ENCODE measurements at places on chromosomes 4 and X.

- no peak overlapping the region for H3K4me3 ChIP-seq
- H3K27ac ChIP-seq: no peak overlapping the region
- H3K36me3 ChIP-seq: no peaks in the 10 kb centered on the region
- H3K27me3 ChIP-seq: no peaks in the 10 kb centered on the region
Measured at GRCh38 chrX:80816051-80816450, 6.4 kb upstream of the BRWD3 start.

DNA sequence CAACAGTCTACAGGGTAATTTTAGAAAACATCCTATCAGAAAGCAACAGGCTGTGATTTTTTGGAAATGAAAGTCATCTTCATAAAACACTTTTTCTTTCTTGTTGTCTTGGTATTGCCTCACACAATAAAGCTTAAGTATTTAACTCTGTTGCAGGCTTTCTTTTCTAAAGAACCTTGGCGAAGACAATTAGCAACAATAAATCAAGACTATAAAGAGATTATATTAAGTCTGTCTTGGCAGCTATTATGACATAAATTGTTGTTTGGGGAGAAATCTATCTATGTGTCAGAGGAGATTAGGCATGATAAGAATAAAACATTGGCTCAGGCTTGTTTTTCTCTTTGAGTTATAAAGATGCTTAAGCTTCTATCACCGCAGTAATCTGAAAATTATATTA lies 1774.8 kb downstream of the ARAP2 start:
- H3K4me3 ChIP-seq: no peak overlapping the region
- no peaks in the 10 kb centered on the region for H3K36me3 ChIP-seq
- no peaks in the 10 kb centered on the region for H3K4me1 ChIP-seq
- H3K27me3 ChIP-seq: no peaks in the 10 kb centered on the region
- H3K27ac ChIP-seq: no peak overlapping the region

DNA sequence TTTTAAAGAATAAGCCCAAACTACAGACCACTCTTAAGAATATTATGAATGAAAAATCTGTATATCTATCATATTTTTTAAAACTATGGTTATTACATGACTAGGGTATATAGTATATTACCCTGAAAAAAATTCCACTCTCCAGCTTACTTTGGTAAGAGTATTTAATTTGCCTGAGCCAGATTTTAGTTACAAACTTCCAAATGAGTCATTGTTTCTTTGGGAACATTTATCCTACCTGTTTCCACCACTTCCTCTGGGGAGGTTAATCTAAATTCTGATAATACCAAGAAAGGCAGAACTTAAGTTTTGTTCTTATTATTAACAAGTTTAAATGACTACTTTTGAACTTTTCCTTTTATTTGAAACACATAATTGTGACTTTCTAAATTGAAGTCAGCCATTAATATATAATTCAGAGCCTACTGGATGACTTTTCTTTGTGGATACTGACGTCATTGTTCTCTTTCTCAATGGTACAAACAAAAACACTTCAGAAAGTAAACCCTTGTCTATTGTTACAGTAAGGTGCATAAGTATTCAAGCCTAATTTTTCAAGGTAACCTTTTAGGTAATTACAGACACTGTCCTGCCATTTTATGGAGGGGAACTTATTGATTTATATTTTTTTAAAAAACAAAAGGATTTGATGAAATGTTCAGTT lies 135.6 kb upstream of the TLL1 start:
- H3K4me3 ChIP-seq: no peak overlapping the region
- no peak overlapping the region for H3K27ac ChIP-seq
- no peaks in the 10 kb centered on the region for H3K36me3 ChIP-seq
- no peaks in the 10 kb centered on the region for H3K27me3 ChIP-seq
- DNase-seq: no peak

GRCh38 chr4:146842876-146843275 lies 102.8 kb downstream of the TTC29 start:
- H3K36me3 ChIP-seq: no peaks in the 10 kb centered on the region
- no peaks in the 10 kb centered on the region for H3K27me3 ChIP-seq
- no peak for DNase-seq
- H3K27ac ChIP-seq: no peak overlapping the region
- H3K4me3 ChIP-seq: no peak overlapping the region
- H3K4me1 ChIP-seq: no peaks in the 10 kb centered on the region

DNA sequence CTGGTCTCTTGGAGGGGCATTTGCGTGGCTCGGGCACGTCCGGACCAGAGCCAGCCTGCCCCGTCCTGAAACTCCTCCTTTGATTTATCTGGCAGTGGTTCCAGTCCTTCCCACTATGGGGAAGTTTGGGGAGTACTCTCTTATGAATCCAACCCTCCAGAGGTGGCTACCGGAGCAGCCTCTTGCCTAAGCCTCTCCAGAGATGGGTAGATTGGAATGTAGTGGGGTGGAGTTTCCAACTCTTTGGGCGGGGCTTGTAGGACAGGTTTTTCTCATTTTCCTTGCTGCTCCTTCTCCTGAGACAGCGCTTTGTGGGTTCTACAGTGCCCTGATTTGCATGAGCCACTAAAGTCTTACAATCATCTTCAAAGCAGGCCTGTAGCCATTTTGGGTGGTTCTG lies 60.1 kb upstream of the XAGE1B start:
- H3K4me1 ChIP-seq: no peaks in the 10 kb centered on the region
- H3K27ac ChIP-seq: no peak overlapping the region
- H3K27me3 ChIP-seq: peaks cover 70% of the 10 kb centered on the region
- DNase-seq: no peak
- H3K4me3 ChIP-seq: no peak overlapping the region

DNA sequence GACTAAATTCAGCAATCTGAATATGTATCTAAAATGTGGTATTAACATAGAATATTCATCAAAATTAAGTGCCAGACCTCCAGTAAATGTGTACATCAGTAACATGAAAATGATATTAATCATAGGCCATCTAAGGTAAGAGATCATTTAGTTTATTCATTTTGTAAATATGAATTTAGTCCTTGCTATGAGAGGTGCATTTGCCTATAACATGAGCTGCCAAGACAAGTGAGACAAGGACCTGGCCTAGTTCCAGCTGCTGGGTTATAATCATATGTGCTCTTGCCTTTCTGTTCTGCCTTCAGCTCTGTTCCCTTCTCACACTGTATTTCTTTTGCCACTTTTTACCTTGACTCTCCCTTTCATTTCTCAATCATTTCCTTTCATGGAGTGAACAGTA lies 160.0 kb downstream of the STIM2 start:
- H3K4me3 ChIP-seq: no peak overlapping the region
- peaks cover 49% of the 10 kb centered on the region for H3K36me3 ChIP-seq
- peaks cover 1% of the 10 kb centered on the region for H3K4me1 ChIP-seq
- no peak overlapping the region for H3K27ac ChIP-seq
- no peaks in the 10 kb centered on the region for H3K27me3 ChIP-seq
- no peak for DNase-seq

DNA sequence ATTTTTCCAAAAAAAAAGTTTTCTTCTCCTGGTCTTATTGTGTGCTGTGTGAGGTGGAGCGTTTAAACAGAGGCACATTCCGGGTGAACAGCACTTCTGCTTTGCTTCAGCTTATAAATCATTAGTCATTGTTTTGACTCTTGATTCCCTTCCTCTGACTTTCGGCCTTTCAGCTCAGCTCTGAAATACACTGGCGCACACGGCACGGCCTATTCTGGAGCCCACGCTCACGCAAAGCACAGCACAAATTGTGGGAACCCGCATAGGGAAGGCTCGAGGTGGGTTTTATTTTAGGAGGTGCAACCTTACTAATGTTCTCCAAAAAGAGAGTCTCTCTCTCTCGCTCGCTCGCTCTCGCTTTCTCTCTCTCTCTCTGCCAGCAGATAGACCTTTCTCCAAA lies 4.0 kb downstream of the POU3F4 start:
- no peaks in the 10 kb centered on the region for H3K36me3 ChIP-seq
- H3K4me3 ChIP-seq: no peak overlapping the region
- no peak for DNase-seq

- no peak overlapping the region for H3K4me3 ChIP-seq
- H3K4me1 ChIP-seq: peaks cover 15% of the 10 kb centered on the region
- no peak for DNase-seq
- no peaks in the 10 kb centered on the region for H3K27me3 ChIP-seq
Measured at GRCh38 chrX:107741404-107741790, 34.2 kb downstream of the TSC22D3 start.

DNA sequence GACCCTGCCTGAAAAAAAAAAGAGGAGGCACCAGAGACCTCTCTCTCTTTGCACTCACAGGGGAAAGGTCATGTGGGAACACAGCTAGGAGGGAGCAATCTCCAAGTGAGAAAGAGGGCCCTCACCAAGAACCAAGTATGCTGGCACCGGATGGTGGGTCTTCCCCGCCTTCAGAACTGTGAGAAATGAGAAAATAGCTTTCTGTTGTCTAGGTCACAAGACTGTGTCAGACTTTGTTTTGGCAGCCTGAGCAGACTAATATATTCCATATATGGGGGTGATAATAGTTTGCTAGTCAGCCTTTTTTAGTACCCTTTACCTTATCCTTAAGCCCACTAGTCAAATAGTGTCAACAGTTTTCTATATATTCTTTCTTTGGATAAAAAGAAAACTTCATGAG lies 193.0 kb downstream of the TRIML1 start:
- DNase-seq: no peak
- H3K36me3 ChIP-seq: no peaks in the 10 kb centered on the region

- no peaks in the 10 kb centered on the region for H3K4me1 ChIP-seq
- H3K4me3 ChIP-seq: no peak overlapping the region
- no peaks in the 10 kb centered on the region for H3K36me3 ChIP-seq
- H3K27me3 ChIP-seq: no peaks in the 10 kb centered on the region
- DNase-seq: no peak
Measured at GRCh38 chr4:56708146-56708545, 27.1 kb upstream of the HOPX start.

GRCh38 chr4:127782025-127782274 lies 172 bp upstream of the HSPA4L start:
- H3K36me3 ChIP-seq: no peaks in the 10 kb centered on the region
- H3K4me1 ChIP-seq: peaks cover 8% of the 10 kb centered on the region
- peak overlapping the region; percentile 60 for H3K4me3 ChIP-seq
- H3K27ac ChIP-seq: no peak overlapping the region
- no peak for DNase-seq

DNA sequence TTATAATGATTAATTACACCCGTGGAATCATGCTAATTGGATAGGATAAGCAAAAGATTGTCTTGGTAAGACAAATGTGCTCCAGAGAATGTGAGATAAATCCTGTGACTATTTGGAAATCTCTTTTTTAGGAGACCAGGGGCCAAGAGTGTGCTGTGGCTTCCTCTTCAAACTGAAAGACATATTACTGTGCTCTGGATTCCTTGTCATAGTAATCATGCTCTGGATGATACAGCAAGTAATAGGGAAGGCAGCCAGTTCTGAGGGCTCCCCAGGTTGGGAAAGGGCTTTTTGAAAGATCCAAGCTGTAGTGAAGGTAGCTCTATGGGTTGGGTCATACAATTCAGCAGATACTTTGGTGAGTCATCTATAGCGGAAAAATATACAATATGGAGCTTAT lies 600.5 kb downstream of the PCDH18 start:
- H3K36me3 ChIP-seq: peaks cover 6% of the 10 kb centered on the region
- H3K4me3 ChIP-seq: no peak overlapping the region
- no peak overlapping the region for H3K27ac ChIP-seq
- peaks cover 9% of the 10 kb centered on the region for H3K4me1 ChIP-seq
- no peak for DNase-seq

DNA sequence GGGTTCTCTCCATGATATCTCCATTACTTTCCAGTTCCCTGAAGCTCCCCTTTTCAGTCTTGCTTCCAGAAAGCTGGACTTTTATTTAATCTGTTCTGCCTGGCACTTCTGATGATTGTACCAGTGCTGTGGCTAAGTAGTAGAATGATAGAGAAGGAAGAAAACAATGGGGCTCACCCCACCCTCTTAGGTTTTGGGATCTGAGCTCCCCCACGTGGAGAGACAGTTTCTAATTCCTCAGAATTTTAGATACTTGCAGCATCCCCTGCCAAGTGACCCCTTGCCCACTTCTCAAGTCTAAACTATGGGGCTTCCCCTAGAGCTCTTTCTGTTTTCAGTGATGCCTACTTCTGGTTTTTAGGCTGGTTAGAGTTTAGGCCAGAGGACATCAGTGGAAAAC lies 73.9 kb downstream of the GC start:
- DNase-seq: no peak
- no peaks in the 10 kb centered on the region for H3K36me3 ChIP-seq
- H3K4me3 ChIP-seq: no peak overlapping the region
- no peaks in the 10 kb centered on the region for H3K27me3 ChIP-seq

DNA sequence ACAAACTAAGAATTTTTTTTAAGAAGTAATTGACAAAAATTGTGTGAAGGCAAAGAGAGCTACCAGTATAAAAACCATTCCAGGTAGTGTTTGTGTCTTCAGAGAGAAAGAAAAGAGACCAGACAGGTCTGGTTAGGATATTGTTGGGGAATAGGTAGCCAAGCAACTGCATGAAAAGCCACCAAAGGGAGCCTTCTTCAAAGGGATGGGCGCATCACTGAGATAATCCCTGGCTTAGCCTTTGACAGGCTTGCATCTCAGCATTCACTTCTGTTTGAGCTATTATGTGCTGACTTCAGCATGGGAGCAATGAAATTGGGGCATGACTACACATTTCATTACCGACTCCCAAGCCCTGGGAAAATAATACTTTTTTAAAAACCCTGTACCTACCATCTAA lies 496.6 kb downstream of the IL1RAPL1 start:
- H3K36me3 ChIP-seq: no peaks in the 10 kb centered on the region
- H3K4me3 ChIP-seq: no peak overlapping the region
- H3K27me3 ChIP-seq: no peaks in the 10 kb centered on the region
- no peaks in the 10 kb centered on the region for H3K4me1 ChIP-seq
- H3K27ac ChIP-seq: no peak overlapping the region

DNA sequence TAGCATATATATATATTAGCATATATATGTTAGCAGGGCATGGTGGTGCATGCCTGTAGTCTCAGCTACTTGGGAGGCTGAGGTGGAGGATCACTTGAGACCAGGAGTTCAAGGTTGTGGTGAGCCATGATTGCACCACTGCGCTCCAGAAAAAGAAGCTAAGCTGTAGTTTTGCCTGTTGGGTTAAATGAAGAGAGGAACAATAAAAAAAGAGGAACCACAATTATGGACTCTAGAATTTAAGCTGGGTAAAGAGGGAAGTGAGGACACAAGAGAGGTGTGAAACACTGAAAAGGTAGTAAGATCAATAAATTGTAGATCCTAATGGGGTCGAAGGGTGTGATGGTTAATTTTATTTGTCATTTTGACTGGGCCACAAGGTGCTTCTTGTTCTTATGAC lies 40.5 kb upstream of the HSD17B10 start:
- no peak for DNase-seq
- no peak overlapping the region for H3K27ac ChIP-seq
- H3K4me1 ChIP-seq: no peaks in the 10 kb centered on the region
- H3K36me3 ChIP-seq: no peaks in the 10 kb centered on the region
- peaks cover 15% of the 10 kb centered on the region for H3K27me3 ChIP-seq

Measured in mesenchymal stem cell (in vitro differentiated cells and primary cell).